DMS79 (cell line): ENCODE measurements at places on chromosomes 4 and X.
A peak's percentile ranks its signal among the peaks of the same experiment; 100 is the strongest.

DNA sequence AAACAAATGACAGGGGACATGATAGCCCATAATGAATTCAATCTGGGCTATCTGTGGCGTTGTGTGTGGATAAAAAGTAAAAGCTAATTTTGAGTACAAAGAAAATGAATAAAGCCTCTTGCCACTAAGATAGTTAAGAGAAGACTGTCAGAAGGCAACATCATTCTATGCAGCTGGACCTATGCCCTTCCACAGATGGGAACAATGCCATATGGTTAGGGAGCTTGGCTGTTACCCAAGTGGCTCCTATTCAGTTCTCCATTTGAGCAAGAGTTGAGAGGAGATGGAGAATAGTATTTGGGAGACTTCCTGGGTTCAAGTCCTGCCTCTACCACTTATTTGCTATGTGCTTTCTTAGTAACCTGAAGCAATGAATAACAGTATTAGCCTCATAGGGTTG, 107.7 kb downstream of the ANXA3 start:
- DNase-seq: no peak

- no peak for DNase-seq
Measured at GRCh38 chr4:184329235-184329634, 111.6 kb upstream of the ENPP6 start.

DNA sequence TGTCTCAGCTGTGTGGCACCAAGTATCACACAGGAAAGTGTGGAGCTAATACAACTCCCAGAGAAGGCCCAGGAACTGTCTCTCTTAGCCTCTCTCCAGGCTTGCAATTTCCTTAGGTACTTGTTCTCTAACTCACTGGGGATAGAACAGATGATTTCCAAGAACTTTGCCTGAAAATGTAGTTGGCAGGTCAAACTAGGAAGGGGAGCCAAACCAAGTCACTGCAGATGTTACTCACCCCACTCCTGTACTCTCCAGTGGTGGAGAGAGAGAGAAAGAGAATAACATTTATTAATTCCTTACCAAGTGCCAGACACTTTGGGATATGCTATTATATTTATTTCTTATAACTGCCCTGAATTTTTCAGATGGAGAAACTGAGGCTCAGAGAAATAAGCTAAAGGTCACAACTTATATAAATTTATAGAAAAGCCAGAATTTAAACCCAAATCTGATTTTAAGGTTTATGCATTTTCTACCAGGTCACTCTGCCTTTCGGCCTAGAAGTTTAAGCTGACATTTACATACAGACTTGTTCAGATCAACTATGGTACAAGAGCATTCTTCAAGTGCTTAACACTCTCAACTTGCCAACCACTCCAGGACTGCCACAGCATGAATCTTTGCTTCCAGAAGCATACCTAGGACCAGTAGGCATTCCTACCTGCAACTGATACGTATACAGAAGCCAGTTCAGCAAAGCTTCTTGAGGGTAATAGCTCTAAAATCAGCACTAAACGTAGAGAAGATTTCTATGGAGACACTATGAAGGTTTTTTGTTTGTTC, 248.6 kb upstream of the ETNPPL start:
- DNase-seq: no peak

- no peak for DNase-seq
Measured at GRCh38 chr4:7700665-7701064, 239.0 kb downstream of the AFAP1 start.

DNA sequence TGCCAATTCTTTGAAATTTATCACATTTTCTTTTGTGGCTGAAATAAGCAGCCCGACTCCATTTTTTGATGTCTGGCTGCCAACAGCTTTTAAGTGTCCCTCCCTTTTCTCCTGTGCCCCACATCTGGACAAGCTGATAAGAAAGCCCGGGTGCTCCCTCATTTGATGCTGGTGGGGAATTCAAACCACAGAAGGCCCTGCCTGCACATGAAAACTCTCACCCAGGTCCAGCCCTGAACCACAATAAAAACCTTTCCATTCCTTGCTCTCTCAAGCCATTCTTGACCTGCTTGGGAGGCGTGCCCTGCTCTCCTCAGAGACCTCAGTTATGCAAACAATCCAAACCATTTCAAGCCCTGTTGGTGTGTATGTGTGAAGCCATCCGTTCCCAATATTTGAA, 93.9 kb downstream of the FAM53A start:
- no peak for DNase-seq

- DNase-seq: no peak
Measured at GRCh38 chr4:69875576-69875975, 15.6 kb upstream of the SULT1E1 start.

DNA sequence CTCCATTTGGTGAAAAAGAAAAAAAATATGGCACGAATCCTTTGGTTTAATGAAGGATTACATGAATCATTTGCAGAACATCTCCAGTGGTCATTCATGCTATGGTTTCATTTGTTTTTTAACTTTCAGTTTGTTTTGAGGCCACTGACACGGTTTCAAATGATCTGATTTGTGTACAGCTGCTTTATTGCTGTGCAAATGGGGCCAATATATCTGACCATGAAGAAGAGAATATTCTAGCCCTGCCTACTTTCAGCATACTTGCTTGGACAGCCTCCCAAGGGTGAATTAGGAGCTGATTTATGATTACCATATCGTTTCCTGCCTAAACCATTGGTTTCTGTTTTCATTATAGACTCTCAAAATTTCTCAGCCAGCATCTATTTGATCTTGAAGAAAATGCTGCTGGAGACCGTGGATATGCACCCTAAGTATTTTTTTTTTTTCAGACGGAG, 30.7 kb downstream of the SPARCL1 start:
- no peak for DNase-seq

DNA sequence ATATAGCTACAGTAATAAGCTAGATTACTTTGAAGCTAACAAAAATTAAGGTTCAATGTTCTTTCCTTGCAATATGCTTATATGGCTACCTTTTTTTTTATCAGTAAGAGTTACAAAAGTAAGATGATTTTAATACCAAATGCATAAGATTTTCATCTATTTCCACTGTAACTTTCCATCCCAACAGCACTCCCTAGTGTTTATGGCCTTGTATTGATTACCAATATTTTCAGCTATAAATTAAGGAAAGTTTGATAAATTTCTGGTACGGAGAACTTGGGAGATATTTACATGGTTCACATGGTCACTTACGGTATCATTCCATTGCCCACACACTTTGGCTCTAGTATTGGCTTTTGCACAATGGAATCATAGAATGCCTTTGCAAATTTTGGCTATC, 448.9 kb upstream of the PABPC4L start:
- DNase-seq: no peak

- DNase-seq: peak; percentile 62
Measured at GRCh38 chrX:107731831-107732502, 43.6 kb downstream of the TSC22D3 start.

DNA sequence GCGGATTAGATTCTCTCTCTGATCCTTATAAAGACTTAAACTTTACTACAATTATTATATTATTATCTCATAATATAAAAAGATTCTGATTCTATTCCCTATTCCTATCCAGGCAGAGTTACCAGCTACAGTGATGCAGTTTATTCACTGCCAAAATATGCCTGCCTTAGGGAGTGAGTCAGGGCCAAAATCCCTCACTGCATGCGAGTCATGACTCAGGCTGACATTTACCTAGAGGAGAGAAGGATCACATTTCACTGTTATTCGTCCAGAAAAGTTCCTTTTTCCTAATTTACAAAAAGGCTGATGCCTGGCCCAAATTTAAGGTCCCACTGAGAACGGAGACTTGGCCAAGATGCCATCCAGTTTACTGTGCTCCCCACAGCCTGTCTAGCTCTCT, 168.5 kb upstream of the LDB2 start:
- no peak for DNase-seq

- DNase-seq: no peak
Measured at GRCh38 chr4:188876881-188877280, 737.6 kb downstream of the TRIML1 start.

GRCh38 chr4:95572304-95572991, 23.7 kb upstream of the UNC5C start:
- DNase-seq: no peak

DNA sequence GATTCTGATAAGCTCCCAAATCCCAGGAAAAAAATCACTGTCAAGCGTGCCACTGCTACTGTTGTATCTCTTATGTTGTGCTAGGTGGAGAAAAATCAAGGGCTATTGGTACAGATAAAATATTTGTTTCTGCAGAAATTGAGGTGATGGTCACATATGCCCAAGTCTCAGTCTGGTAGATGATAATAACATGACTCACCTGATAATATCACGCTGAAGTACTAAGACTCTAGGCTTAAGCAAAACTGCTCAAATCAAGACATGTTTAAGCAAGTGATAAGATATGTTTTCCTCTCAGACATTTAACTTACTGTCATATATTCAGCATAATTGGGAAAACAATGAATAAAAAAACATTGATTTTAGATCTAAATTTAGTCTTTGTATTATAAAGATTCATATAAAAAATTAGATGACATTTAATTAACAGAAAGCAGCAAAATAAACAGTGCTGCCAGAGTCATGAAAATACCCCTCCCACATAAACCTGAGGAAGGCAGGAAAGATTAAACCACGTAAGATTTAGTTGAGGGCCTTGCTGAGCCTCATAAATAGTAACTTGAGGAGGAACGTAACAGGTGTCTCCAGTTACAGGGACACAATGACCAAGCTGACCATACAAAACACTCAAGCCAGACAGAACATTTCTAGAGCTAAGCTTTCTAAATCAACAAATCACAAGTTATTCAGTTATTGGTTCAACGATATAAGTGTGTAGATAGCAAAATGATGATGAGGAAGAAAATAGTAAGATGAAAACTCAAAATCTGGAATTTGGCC, 143.5 kb downstream of the CHM start:
- DNase-seq: no peak

DNA sequence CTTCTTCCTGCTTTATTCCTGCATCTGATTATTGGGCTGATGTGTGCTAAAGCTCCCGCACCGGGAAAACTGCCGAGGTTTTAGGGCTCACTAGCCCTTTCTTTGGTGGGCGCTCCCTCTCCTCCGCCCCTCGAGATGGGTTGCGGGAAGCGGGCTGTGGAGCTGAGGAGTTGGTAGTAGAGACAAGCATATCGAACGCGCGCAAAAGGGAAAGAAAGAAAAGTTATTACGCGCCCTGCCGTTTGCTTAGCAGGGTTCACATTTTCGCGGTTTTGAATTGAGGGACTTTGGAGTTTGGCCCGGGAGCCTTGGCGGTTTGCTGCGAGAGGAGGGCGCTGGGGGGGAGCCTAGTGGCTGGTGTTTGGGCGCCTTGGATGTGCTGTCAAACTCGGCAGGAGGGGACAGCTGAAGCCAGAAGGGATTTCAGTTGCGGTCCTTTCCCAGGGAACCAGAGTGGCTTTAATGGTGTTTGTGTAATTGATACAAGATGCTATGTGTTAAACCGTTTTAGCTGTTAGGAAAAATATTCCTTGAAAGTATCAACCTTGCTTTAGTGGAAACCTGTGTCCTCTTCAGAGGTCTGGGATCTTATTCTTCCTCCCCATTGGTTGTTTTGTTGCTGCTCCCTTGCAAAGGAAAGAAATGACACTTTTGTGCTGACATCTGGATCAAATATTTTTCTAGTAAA, 1.1 kb downstream of the GAB1 start:
- no peak for DNase-seq
